Spleen (tissue), 13 donors: ENCODE measurements at places on chromosomes 11 and 22. TPM values are rescaled to one million over a fixed set of nuclear protein-coding genes. Genes with fewer than 3 reads are reported as not detected.

DNA sequence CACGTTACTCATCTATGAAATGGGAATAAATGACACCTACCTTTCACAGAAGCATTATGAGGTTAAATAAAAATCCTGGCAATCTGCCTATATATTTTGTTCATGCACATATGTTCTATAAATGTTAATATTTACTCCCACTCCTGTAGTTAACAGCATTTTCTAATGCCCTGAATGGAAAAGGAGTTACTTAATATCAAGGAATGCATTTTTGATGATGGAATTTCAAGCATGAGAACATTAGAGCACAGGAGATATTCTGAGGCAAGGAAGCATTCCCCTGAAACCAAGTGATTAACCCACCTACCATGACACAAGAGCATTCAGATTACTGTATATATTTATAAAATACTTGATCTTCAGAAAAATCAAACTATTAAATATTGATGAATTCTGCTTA lies 102.1 kb downstream of the ARHGAP32 start:
- no peak for DNase-seq

GRCh38 chr11:73242251-73243092 lies 24.4 kb downstream of the P2RY2 start:
- peak; percentile 94 for DNase-seq

- no peak for DNase-seq
These were observed 116.5 kb upstream of the ANO5 start for GRCh38 chr11:22076271-22076930.

- peak; percentile 49 for DNase-seq
These were observed 882.7 kb downstream of the BRD1 start for GRCh38 chr22:48944751-48945620.

DNA sequence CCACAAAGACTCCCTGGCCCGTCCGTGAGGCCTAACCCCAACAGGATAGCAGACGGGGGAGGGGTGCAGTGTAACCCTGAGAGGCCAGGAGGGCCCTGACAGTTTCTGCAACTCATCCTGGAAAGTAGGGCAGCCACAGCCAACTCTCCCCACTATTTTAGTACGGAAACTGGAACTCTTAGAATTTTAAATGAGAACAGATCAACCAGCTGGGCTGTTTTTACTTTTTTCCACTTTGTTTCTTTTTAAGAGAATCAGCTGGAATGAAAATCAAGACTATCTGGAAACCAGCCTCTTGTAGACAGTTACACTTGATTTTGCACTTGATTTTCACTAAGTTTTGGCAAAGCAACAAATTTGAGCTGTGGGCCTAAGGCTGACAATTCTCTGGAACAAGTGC lies 42.7 kb upstream of the NRIP3 start:
- no peak for DNase-seq

Gene RAG2
- not detected for polyA plus RNA-seq

Gene TRIOBP
- 62.0 TPM for polyA plus RNA-seq

Gene GAL
- polyA plus RNA-seq, result not detected

DNA sequence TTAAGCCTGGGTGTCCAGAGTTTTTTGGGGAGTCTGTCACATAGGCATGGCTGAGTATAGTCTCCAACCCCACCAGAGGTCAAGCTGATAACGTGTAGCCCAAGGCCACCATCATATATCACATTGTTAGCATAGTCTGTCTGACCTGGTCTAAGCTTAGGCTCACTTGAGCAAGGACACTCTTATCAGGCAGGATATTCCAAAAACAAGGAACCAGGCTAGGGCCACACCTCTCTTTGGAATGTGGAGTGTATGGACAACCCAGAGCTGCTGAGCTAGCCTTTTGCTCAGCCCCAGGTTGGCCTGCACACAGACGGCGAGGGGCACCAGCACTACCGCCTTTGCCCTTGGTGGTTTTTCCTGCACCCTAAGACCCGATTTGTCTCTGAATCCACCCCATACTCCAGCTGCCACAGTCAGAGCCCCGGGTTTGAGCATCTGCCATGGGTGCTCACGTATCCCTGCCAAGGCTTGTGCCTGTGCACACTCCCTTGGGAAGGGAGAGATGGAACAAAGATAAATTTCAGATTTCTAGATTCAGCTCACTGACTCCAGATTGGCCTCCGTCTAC lies 7.2 kb downstream of the SNAP29 start:
- no peak for DNase-seq

GRCh38 chr11:1881442-1882264 lies 10.0 kb downstream of the PRR33 start:
- peak; percentile 91 for DNase-seq
